SJSA1 (cell line): ENCODE measurements at places on chromosomes 5 and 9.

DNA sequence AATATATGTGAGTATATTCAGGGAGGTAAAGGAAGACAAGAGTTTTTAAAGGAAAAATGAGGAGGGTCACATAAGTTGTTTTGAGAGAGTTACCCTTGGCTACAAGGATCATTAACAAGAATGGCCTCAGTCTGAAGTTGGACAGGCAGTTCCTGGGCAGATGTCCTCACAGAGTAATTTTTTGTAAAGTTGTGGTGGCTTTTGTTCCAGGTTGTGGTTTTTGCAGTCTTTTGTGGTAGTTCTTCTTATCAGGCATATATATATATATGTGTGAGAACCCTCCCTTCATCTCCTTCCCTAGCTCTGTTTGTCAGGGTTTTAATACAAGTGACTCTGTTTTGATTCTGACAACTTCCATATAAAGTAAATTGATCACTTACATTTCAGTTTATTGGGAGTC, 60.0 kb downstream of the CSNK1G3 start:
- no peaks in the 10 kb centered on the region for H3K27me3 ChIP-seq
- H3K4me3 ChIP-seq: no peak overlapping the region
- no peaks in the 10 kb centered on the region for H3K4me1 ChIP-seq

DNA sequence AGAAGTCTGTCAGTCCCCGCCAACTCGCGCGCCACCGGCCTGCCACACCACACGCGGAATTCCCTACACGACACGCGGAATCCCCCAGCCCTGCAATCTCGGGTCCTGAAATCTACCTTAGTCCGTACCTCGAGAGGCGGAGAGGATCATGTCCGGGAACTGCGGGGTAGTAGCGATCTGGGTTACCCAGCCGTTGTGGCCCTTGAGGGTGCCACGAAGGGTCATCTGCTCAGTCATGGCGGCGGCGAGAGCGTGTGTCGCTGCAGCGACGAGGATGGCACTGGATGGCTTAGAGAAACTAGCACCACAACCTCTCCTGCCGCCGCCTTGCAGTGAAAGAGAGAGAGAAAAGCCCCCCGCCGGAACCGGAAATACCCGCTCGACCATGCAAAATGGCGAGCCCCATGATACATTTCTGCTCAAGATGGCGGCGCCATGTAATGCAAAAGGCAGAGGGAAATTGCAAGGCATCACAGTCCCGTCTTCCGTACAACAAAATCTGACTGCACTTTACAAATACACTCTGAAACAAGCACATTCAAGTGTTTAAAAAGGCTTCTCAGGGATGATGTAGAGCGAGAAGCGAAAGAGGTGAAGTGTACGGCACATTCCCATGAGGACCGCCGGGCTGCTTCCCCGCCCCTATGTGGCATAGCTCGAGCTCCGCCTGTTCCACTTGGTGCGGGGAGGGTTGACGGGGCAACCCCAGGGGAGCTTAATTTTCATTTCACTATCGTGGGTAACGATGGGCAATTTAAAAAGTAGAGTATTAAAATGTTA, at the start of gene RACK1:
Gene RACK1, minus strand, starts transcription at position 343 of the 780 bp plus-strand sequence. Its CDS starts 106 bp downstream, at position 237.
- H3K36me3 ChIP-seq: peaks cover 64% of the 10 kb centered on the region
- H3K4me1 ChIP-seq: peaks cover 49% of the 10 kb centered on the region
- H3K27ac ChIP-seq: peak within 1 kb of the TSS; percentile 83
- no peaks in the 10 kb centered on the region for H3K27me3 ChIP-seq

GRCh38 chr5:1089146-1089545, 22.7 kb downstream of the SLC12A7 start:
- no peak overlapping the region for H3K4me3 ChIP-seq
- no peaks in the 10 kb centered on the region for H3K4me1 ChIP-seq
- H3K36me3 ChIP-seq: peaks cover 30% of the 10 kb centered on the region
- H3K27me3 ChIP-seq: no peaks in the 10 kb centered on the region
- no peak for DNase-seq

GRCh38 chr9:72773570-72773969, 179.3 kb downstream of the ALDH1A1 start:
- H3K4me1 ChIP-seq: peaks cover 19% of the 10 kb centered on the region
- H3K27me3 ChIP-seq: no peaks in the 10 kb centered on the region
- peak; percentile 24 for DNase-seq
- H3K4me3 ChIP-seq: no peak overlapping the region
- H3K27ac ChIP-seq: peak overlapping the region; percentile 32; the same call in 1 of the 2 replicates

- peaks cover 8% of the 10 kb centered on the region for H3K4me1 ChIP-seq
- H3K27me3 ChIP-seq: no peaks in the 10 kb centered on the region
- no peak overlapping the region for H3K27ac ChIP-seq
- no peak for DNase-seq
- H3K4me3 ChIP-seq: no peak overlapping the region
- H3K36me3 ChIP-seq: no peaks in the 10 kb centered on the region
Measured at GRCh38 chr5:93120051-93120450, 461.0 kb downstream of the NR2F1-AS1 start.

- H3K27ac ChIP-seq: peak overlapping the region; percentile 11
- H3K27me3 ChIP-seq: no peaks in the 10 kb centered on the region
Measured at GRCh38 chr5:38650540-38650939, 94.1 kb upstream of the LIFR start.

DNA sequence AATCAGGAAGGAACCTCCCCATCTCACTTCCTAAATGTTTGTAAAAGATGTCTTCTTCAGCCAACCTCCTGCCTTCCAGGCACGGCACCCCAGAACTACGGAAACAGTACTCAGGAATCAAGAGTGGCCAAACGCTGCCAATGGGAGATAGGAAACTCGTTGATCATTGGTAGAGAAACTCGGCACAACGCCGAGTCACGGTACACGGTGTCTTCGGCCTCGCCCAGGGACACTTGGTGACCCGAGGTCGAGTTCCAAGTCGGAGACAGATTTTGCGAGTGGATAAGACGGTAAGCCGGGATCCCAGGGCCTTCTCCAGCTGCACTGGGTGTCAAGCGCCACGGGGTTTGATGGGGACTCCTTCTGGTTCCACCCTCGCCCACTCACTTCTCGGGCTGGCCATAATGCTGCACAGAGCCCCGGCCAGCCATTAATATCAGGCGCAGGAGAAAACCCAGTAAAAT, 343 bp downstream of the KIAA0825 start:
- H3K36me3 ChIP-seq: peaks cover 3% of the 10 kb centered on the region; the same call in 1 of the 2 replicates
- peaks cover 5% of the 10 kb centered on the region for H3K4me1 ChIP-seq
- peak; percentile 46 for DNase-seq
- no peaks in the 10 kb centered on the region for H3K27me3 ChIP-seq

DNA sequence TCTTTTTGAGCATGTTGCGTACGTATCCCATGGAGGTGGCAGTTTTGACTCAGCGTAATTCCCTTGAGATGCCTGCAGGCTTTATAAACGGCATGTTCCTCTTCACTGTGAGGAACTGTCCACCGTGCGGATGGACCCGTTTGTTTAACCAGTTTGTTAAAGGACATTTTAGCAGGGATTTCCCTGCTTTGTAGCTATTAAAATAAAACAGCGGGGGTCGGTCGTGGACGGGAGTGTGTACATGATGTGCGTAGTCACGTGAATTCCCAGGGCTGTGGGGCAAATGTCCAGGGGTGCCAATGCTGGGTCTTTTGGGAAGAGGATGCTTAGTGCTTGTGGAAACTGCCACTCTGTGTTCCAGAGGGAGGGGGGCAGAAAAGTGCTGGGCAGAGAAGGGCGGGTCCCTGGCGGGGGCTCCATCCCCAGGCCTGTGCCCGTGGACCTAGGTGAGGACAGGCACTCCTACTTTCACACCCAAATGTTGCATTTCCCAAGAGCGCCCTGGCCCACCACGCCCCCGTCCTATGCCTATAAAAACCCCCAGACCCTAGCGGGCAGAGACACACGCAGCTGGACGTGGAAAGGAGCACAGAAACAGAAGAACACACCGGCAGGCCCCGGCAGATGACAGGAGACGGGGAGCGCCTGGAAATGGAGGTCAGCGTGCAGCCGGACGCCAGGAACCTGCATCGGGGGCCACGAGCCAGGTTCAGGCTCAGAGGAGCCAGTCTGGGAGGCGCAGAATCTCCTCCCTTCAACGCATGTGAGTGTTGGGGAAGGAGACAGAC, 4.0 kb upstream of the TERT start:
- H3K4me1 ChIP-seq: no peaks in the 10 kb centered on the region
- H3K36me3 ChIP-seq: peaks cover 6% of the 10 kb centered on the region
- no peak overlapping the region for H3K4me3 ChIP-seq
- H3K27ac ChIP-seq: no peak overlapping the region
- H3K27me3 ChIP-seq: peaks cover 90% of the 10 kb centered on the region

DNA sequence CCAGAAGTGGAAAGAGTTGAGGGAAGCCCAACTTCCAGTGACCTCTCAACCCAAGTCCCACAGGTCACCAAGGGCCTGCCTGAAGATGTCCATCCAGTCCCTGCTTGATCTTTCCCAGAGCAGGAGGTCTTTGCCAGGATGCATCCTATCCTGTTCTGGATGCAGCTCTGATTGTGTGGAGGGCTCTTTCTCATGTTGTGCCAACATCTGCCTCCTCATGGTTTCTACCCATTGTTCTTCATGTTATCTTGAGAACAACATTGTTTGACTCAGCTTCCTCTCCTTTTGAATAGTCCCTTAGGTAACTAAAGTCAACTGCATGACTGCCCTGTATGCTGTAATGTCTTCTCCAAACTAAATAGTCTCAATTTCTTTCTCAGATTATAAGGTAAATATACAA, 169.3 kb downstream of the CCDC192 start:
- no peak overlapping the region for H3K27ac ChIP-seq
- peaks cover 22% of the 10 kb centered on the region for H3K4me1 ChIP-seq
- no peak for DNase-seq
- H3K4me3 ChIP-seq: no peak overlapping the region
- H3K36me3 ChIP-seq: no peaks in the 10 kb centered on the region
- no peaks in the 10 kb centered on the region for H3K27me3 ChIP-seq

DNA sequence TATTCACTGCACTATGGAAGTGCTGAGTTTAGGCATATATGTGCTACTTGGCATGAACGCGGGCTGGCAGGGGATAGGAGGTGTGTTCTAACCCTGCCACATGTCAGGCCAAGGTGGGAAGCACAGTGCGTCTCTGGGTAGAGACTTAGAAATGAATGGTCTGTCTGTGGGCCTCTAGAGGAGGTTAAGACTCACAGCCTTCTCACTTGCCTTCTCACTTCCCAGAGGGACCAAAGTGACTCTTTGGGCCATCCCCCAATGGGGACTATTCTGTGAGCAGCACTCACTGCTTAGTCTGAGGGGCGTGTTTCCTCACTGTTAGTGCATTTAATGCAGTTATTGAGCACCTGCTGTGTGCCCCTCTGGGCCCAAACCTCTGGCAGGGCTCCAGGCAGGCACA, 2.4 kb upstream of the PITX1 start:
- peaks cover 6% of the 10 kb centered on the region for H3K4me1 ChIP-seq
- H3K27ac ChIP-seq: no peak overlapping the region
- H3K36me3 ChIP-seq: peaks cover 7% of the 10 kb centered on the region
- DNase-seq: no peak
- no peak overlapping the region for H3K4me3 ChIP-seq
- H3K27me3 ChIP-seq: peaks cover 22% of the 10 kb centered on the region

- H3K4me3 ChIP-seq: no peak overlapping the region
- H3K27ac ChIP-seq: no peak overlapping the region
- no peaks in the 10 kb centered on the region for H3K4me1 ChIP-seq
- no peaks in the 10 kb centered on the region for H3K36me3 ChIP-seq
Measured at GRCh38 chr5:105573575-105573974, 2011.0 kb upstream of the NUDT12 start.

GRCh38 chr5:50655810-50656205, 10.6 kb upstream of the PARP8 start:
- no peaks in the 10 kb centered on the region for H3K27me3 ChIP-seq
- H3K36me3 ChIP-seq: no peaks in the 10 kb centered on the region
- H3K4me1 ChIP-seq: no peaks in the 10 kb centered on the region
- no peak overlapping the region for H3K27ac ChIP-seq

DNA sequence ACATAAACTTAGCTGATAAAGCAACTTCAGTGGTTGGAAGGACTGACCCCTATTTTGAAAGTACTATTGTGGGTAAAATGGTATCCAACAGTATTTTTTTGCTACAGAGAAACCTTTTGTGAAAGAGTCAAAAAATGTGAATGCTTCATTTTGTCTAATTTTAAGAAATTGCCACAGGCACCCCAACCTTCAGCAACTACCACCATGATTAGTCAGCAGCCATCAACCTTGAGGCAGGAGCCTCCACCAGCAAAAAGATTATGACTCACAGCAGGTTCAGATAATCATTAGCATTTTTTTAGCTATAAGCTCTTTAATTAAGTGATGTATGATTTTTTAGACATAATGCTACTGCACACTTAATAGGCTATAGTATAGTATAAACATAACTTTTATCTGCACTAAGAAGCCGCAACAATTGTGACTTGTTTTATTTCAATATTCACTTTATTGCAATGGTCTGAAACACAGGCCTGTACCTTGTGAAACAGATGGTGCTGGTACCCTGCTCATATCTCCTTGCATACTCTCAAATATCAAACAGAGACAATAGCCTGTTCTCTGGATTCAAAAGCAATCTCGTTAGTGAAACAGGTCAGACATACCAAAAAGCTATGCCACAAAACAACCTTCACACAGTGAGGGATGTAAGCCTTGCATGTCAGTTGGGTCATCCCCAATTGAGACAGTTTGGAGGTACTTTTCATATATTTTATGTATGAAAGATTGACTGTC, 261.2 kb upstream of the FAM174A start:
- no peak for DNase-seq
- no peak overlapping the region for H3K27ac ChIP-seq
- H3K36me3 ChIP-seq: no peaks in the 10 kb centered on the region
- H3K27me3 ChIP-seq: no peaks in the 10 kb centered on the region
- H3K4me1 ChIP-seq: no peaks in the 10 kb centered on the region

GRCh38 chr5:80745490-80745889, 90.7 kb upstream of the DHFR start:
- H3K27ac ChIP-seq: no peak overlapping the region
- no peak overlapping the region for H3K4me3 ChIP-seq
- peaks cover 44% of the 10 kb centered on the region for H3K36me3 ChIP-seq

- H3K27me3 ChIP-seq: no peaks in the 10 kb centered on the region
- H3K4me1 ChIP-seq: no peaks in the 10 kb centered on the region
- H3K4me3 ChIP-seq: no peak overlapping the region
- no peak for DNase-seq
- no peak overlapping the region for H3K27ac ChIP-seq
Measured at GRCh38 chr9:136020671-136021070, 59.5 kb upstream of the UBAC1 start.

DNA sequence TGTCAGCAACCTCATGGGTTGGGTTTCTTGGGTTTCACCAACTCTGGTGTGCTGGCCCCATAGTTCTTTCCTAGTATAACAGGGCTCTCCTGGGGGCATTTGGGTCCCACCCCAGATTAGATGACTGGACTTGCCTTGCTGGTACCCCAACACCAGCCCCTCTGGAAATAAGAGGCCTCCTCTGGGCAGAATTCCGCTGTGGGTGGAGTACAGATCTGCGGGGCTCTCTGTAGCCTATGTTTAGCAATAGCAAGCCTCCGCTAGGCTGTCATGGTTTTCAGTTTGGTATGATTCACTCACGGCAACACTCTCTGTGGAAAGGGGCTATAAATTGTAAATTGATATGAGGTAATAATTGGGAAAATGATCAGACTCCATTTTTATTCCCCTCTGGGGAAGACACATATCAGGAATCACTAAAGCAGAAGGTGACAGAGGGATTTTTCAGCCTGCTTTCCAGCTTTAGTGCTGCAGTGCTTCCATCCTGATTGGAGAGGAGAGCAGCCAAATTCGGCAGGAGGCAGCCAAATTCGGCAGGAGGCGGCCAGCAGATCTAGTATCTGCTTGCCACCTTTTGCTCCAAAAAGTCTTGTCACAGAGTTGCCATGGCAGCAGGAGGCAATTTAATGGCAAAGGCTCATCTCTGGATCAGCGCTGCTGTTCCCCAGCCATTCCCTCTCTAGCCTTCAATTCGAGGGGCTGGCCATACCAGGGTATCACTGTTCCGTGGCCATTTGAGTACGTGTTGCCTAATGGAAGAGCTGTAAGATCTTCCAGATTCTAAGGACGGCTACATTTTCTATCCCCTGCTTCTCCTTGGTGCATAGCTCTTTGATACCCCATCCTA, 84.6 kb downstream of the SLC44A1 start:
- no peak overlapping the region for H3K27ac ChIP-seq
- H3K27me3 ChIP-seq: no peaks in the 10 kb centered on the region
- no peak for DNase-seq
- H3K4me1 ChIP-seq: no peaks in the 10 kb centered on the region
- H3K4me3 ChIP-seq: no peak overlapping the region
- no peaks in the 10 kb centered on the region for H3K36me3 ChIP-seq
